Activated naive CD8-positive, alpha-beta T cell treated with anti-CD3 and anti-CD28 coated beads, Interleukin-2, amount 10 ng/mL, durations not matched to agents 7 days and 5 days (primary cell): ENCODE measurements at places on chromosomes 16 and 17.
A peak's percentile ranks its signal among the peaks of the same experiment; 100 is the strongest.

DNA sequence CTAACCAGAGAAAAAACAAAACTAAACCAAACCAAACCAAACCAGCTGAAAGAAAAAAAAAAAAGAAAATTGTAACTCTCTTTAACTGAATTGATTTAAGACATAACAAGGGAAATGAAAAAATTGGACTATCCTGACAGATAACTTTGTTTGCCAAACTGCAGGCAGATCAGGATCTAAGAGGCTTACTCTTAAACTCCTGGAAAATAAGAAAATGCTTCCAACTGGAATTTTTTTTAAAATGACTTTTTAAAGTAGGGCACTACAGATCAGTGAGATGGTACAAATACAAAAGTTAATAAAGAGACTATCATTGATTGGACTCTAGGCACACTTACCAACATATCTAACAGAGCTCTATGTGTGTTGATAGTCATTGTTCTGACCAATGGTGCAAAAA, 125.5 kb upstream of the KCNJ16 start:
- no peak for DNase-seq

- DNase-seq = no peak
These were observed 13.1 kb downstream of the BCAR1 start for GRCh38 chr16:75238132-75238852.

- peak; percentile 41 for DNase-seq
These were observed 80.5 kb downstream of the SMG6 start for GRCh38 chr17:2222901-2223616.

DNA sequence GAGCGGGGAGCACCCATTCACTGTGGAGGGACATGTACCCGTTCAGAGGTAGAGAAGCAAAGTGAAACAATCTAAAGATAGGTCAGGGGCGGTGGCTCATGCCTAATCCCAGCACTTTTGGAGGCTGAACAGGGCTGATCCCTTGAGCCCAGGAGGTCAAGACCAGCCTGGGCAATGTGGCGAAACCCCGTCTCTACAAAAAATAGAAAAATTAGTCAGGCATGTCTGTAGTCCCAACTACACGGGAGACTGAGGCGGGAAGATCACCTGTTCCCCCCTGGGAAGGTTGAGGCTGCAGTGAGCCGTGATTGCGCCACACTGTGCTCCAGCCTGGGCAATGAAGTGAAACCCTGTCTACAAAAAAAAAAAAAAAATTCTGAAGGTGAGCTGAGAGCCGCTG, 21.7 kb downstream of the MYL4 start:
- DNase-seq = no peak
